ENCODE measurements at places on chromosomes 3 and 15. TPM values are rescaled to one million over a fixed set of nuclear protein-coding genes. Genes with fewer than 3 reads are reported as not detected.

ANKDD1A gene
- total RNA-seq = 1.8 TPM

LRRC2 gene
- not detected for total RNA-seq

TMCO5A gene
- not detected for total RNA-seq

IL17RD gene
- 1.3 TPM for total RNA-seq

CEP97 gene
- total RNA-seq = 5.4 TPM
